Heart left ventricle (tissue), 16 donors: ENCODE measurements at places on chromosomes 7 and 10. TPM values are rescaled to one million over a fixed set of nuclear protein-coding genes. Genes with fewer than 3 reads are reported as not detected.

- no peak for DNase-seq
Measured at GRCh38 chr7:154832557-154833138, 170.3 kb downstream of the PAXIP1 start.

Gene TCF7L2
- total RNA-seq, result 6.7 TPM

- DNase-seq, result no peak
Measured at GRCh38 chr10:14185316-14186045, 145.2 kb downstream of the FRMD4A start.

GRCh38 chr10:6065406-6065805, 3.2 kb upstream of the IL2RA start:
- no peak for DNase-seq

DNA sequence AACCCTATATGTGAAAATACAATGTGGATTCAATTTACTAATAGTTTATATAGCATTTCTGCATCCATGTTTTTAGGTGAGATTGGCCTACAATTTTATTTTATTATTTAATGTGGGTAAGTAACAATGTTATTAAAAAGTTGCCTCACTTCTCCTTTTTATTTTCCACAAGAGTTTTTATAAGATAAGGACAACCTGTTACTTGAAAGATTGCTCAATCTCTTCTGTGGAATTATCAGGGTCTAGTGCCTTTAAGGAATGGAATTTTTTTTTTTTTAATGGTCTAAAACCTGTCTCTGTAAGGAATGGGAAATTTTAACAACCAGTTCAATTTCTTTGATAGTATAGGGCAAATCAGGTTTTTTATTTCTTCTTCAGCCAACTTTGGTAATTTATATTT, 53.9 kb upstream of the RAB18 start:
- no peak for DNase-seq

Gene POU6F2
- total RNA-seq, result 0.36 TPM

- DNase-seq, result no peak
Measured at GRCh38 chr10:112374724-112375541, 1.0 kb downstream of the ACSL5 start.

- DNase-seq, result no peak
Measured at GRCh38 chr10:132006966-132007365, 25.2 kb upstream of the BNIP3 start.

Gene CD36
- 1,007 TPM for total RNA-seq

- peak; percentile 69 for DNase-seq
Measured at GRCh38 chr10:3500408-3500856, 284.6 kb downstream of the KLF6 start.

- DNase-seq, result no peak
Measured at GRCh38 chr10:88994019-88994418, 3.4 kb downstream of the FAS start.

GRCh38 chr7:139743967-139744767, 33.6 kb downstream of the HIPK2 start:
- no peak for DNase-seq

DNA sequence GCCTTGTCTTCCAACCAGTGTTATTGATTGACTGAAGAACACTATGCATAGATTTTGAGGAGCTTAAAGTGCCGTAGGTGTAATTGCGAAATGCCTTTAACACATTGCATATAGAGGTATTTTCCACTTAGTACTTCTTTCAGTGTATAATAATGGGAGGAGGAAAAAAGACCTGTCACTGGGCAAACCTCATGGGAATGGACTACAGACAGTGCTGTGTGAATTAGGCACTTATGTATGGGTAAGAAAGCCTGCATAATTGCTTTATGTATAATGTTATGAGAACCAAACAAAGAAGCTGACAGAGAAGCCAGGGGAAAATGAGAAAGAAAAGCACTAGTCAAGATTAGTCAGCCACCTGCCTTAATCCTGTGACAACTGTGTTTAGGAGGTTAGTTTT, 12.4 kb upstream of the SCRN1 start:
- DNase-seq, result no peak

GRCh38 chr10:68955355-68955831, 577 bp upstream of the DDX21 start:
- DNase-seq, result no peak

Gene NCF1
- total RNA-seq, result 2.7 TPM

Gene MRC1
- 22.5 TPM for total RNA-seq

DNA sequence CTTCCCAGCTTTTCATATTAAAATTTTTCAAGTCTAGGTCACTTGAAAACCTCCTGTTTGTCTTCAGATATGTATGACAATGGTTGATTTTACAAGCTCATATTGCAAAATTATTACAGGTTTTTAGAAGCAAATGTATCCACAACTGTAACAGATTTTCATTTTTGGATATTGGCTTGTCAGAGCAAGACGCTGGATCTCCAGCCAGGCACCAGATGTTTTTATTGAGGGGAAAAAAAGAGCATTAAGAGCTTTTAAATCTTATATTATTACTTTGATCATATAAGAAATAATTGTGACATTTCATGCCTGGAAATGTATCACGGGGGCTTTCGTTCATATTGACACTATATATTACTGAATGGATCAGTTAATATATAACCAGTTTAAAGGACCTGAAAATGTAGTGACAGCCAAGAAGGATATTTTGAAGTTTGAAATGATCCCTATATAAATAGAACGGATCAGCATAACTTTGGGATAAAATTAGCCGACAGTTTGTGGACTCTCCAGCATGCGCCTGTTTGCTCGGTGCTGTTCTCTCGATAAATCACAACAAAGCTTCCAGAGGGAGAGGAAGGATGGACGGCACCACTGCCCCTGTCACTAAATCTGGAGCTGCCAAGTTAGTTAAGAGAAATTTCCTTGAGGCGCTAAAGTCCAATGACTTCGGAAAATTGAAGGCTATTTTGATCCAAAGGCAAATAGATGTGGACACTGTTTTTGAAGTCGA, at the start of gene ASB4:
TSS of gene ASB4 (plus strand) at position 553 of the 733 bp plus-strand sequence. CDS start at position 582, 29 bp downstream.
- no peak for DNase-seq
